NCI-H1417 treated with DMSO at 0.1 percent for 48 hours (cell line): ENCODE measurements at places on chromosomes 11 and 22.

DNA sequence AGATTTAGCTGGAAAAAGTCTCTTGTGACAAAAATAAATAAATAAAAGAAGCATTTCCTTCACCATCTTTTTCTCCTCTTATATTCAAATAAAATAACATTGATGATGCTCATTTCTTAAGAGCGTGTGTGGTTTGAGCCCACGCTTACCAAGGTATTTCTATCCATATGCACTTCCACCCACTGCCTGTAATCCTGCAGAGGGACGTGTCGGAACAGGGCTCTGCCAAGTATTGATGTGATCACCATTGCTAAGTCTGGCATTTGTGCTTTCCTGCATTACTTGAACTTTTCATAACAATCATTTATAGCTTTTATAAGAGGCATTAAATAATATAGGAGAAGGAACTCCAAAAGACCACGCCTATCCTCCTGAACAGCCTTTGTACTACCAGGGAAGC is 107.6 kb downstream of the SHANK2 start:
- DNase-seq, result no peak

DNA sequence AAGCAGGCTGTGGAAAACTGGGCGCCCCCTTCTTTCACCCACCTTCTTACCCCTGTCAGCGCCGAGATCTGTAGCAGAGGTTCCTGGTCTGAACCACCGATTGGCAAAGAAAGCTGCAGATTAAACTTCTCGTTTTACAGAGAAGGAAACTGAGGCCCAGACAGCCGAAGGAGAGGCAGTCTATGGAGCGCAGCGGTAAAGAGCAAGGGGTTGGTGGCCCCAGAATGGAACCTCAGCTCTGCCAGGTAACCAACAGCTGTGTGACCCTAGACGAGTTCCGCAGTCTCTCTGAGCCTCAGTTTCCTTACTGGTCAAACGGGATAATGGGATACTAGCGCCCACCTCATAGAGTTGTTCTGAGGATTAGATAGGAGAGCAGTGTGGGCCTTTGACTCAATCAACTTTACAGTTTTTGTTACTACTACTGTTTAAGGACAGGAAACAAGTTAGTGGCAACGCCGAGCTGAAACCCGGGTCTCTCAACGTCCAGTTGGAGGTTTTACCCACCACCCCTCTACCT is 3.1 kb upstream of the WT1 start:
- DNase-seq, result no peak

DNA sequence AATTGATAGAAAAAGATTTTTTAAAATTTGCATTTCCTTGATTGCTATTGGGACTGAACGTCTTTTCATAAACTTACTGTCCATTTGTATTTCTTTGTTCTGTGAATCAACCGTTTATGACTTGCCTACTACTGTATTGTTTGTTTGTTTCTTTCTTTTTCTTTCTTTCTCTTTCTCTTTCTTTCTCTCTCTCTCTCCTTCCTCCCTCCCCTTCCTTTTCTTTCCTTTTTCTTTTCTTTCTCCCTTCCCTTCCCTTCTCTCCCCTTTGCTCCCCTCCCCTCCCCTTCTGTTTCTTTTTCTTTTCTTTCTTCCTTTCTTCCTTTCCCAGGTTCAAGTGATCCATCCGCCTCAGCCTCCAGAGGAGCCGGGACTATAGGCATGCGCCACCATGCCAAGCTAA is 46.9 kb downstream of the NF2 start:
- DNase-seq, result no peak

GRCh38 chr11:6411594-6412031 is 7.3 kb downstream of the APBB1 start:
- DNase-seq, result no peak

DNA sequence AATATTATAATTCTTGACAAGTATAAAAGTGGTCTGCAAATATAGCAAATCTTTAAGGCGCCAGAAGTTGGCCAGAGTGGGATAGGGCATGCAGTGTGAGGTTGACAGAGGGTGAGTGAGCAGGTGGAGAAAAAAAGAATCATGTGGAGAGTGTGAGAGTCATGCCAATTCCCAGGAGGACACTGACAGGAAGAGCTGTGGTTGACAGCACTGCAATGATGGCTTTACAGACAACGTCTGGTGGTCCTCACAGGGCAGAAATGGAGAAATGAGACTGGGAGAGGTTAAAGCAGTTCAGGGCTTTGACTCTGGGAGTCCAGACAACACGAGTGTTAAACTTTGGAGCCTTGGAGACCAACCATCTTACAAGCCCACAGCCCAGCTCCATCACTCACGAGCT is 34.9 kb downstream of the SERPIND1 start:
- DNase-seq, result no peak

DNA sequence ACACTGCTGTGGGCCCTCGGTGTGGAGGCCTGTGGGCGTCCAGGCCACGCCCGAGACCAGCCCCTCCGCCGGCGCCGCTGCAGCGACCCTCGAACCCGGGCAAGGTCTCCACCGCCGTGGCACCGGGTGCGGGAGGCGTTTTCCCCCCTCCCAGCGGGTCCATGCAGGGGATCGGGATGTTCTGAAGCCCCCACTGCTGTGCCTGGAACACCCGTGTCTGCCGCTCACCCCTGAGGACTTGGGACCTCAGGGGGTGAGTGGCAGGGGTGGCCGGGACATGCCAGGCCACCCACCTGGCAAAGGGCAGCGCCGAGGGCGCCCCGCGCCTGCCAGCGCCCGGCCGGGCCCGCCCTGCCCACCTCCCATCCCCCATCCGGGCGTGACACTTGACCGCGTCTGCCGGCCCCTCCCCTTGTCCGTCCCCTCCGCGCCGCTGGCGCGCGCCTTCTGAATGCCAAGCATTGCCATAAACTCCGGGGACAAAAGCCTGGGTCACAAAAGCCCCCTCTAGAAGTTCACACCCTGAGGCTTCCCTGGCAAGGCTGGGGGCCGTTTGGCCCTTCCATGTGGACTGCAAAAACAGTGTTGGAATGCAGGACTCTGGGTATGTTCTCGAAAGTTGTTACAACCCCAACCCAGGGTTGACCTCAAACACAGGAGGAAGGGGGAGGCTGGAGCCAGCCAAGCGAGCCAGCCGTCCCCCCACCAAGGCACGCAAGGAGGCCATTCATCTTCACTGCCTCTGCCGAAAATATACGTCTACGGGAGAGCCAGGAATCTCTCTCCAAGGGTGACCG is 819 bp upstream of the KCNQ1OT1 start:
- no peak for DNase-seq

GRCh38 chr11:3147257-3147619 is 17.9 kb downstream of the OSBPL5 start:
- DNase-seq, result no peak

- DNase-seq, result no peak
These were observed 42.2 kb downstream of the TMEM123 start for GRCh38 chr11:102410382-102410784.

DNA sequence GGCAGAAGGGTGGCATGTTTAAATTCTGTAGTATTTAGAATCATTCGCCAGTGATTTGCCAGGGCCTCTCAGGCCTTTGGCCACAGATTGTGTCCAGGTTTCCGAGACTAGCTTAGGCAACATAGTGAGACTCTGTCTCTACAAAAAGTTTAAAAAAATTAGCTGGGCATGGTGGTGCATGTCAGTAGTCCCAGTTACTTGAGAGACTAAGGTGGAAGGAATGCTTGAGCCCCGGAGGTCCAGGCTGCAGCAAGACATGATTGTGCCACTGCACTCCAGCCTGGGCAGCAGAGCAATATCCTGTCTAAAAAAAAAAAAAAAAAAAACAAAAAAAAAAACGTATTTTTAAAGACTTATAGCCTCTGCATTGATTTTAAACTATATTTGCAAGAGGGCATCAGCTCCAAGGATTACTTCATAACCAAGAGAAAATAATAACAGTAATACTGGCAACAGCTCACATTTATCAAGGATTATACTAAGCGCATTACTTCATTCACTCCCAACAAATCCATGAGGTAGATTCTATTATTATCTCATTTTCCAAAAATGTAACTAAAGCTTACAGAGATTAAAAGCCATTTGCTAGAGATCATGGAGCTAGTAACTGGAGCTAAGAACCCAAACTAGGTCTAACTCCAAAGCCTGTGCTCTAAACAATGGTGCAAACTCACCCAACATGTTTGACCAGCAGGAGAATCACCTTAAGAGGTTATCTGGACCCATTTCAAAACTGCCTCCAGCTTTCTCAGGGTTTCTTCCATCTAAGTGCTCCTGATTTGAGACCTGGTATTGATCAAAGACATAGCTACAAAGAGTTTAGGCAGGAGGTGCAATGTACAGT is 32.6 kb upstream of the SLC6A5 start:
- DNase-seq, result no peak

- DNase-seq, result no peak
These were observed 61.2 kb downstream of the SHANK2 start for GRCh38 chr11:71191201-71191600.

- DNase-seq, result no peak
These were observed 65.1 kb downstream of the C11orf65 start for GRCh38 chr11:108402241-108402640.

- no peak for DNase-seq
These were observed 38.1 kb upstream of the POU2AF1 start for GRCh38 chr11:111417011-111417765.

DNA sequence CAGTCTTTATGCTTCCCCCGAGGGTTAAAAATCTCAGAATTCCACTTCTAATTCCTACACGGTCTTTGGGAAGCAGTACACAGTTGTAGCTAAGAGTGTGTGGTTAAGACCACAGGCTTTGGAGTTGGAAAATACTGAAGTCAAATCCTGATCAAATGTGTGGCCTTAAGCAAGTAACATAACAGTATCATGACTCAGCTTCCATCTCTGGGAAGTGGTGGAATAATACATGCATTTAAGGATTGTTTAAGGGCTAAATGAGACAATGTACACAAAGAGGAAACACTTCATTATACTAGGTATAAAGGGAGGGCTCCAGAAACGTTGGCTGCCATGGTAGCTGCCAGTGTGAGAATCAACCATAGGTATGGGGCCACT is 71.5 kb downstream of the FAT3 start:
- no peak for DNase-seq

DNA sequence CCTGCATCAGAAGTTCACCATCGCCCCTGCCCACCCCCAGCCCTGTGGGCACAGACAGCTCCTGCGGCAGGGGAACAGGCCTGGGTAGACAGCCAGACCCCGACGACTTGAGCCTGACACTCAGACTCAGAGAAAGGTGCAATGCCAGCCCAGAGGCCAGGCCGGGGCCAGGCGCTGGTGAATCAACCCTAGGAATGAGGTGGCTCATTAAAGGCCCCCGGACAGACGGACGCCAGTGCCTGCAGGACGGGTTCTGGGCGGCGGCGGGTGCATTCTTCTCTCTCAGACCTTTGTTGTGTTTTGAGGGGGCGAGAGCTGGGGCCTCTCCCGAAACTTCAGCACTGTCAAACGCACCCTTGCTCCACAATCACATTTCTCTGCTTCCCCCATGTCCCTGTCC is 5.6 kb downstream of the OVOL1 start:
- no peak for DNase-seq

- DNase-seq, result no peak
These were observed at the start of gene OR4D9 for GRCh38 chr11:59510941-59511589. Gene OR4D9 (plus strand): TSS chr11:59511539. CDS start chr11:59514913, 3,374 bp downstream.
